ENCODE measurements at places on chromosomes 13 and 19.

- no peak for DNase-seq
Observed at GRCh38 chr19:10736916-10737551, 19.2 kb downstream of the DNM2 start.

DNA sequence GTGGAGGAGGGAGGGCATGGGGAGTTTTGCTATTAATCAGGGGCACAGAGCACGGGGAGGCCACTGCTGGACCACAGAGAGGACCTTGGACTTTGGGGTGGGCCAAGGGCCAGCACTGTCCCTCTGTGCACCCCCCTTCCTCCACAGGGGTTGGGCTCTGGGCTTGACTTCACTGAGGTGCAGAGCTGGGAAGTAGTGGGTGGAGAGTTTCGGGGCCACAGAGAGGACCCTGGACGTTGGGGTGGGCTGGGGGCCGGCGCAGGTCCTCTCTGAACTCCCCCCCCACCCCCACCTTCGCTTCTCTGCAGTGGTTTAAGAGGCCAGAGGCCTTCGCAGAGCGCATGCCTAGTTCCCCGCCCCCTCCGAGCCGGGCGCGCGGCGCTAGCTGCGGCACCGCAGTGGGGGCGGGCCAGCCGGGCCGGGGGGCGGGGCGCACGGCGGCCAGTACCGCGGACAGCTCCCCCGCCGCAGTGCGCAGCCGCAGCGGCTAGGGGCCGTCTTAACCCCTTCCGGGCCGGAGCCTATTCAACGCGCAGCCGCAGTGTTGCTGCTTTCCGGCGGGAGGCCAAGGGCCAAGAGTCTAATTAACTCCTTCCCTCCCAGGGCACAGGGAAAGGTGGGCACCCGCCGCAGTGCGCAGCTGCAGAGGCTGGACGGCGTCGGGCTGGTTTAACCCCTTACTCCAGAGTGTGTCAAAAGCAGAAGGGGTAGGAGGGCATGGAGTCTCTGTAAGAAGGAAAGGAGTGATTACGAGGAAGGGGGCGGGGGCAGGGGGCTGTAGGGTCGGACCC is 3.7 kb downstream of the KCNC3 start:
- DNase-seq: peak; percentile 70

GRCh38 chr19:18846862-18847548 is 15.2 kb downstream of the UPF1 start:
- peak; percentile 67 for DNase-seq

DNA sequence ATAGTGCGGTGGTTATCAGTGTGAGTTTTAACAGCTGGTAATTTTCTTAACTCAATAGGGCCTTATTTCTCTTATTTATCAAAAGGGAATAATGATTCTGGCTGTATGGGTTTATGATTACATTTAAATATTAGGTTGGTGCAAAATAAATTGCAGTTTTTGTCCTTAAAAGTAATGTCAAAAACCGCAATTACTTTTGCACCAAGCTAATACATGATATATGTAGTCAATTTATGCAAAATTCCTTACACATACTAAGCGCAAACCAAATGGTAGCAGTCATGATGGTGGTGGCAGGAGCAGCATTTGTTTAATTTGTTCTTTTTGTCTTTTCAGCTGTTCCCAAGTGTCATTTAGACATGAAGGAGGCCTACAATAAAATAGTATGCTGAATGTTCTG is 1777.1 kb downstream of the OLFM4 start:
- no peak for DNase-seq

- DNase-seq: no peak
Observed at GRCh38 chr13:84845907-84846619, 953.2 kb downstream of the SLITRK6 start.

DNA sequence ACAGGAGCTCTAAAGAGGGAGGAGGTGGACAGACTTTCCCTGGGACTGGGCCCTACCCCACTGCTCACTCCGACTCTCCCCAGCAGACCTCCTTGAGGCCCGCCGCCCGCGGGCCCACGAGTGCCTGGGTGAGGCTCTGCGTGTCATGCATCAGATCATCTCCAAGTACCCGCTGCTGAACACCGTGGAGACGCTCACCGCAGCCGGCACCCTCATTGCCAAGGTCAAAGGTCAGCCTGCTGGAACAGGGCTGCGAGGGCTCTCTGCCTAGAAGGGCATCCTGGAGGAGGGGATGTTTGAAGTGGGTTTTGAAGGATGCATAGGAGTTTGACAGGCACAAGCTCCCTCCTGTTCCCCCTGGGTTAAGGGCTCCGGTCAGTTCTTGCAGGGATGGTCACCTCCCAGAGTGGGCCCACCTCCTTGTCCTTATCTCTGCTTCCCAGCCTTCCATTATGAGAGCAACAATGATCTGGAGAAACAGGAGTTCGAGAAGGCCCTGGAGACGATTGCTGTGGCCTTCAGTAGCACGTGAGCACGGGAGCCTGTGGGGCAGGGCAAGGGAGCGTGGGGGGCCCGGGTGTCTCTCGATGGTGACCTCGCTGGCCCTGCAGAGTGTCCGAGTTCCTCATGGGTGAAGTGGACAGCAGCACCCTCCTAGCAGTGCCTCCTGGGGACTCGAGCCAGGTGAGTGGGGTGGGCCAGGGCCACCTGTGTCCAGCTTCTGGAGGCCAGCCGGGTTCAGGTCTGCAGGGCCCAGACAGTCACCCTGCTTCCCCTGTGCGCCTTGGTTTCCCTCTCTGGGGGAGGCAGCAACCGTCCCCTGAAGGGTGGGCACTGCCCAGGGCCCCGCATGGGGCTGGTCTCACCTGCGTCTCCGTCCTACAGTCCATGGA is 6.3 kb downstream of the ARHGAP45 start:
- no peak for DNase-seq

DNA sequence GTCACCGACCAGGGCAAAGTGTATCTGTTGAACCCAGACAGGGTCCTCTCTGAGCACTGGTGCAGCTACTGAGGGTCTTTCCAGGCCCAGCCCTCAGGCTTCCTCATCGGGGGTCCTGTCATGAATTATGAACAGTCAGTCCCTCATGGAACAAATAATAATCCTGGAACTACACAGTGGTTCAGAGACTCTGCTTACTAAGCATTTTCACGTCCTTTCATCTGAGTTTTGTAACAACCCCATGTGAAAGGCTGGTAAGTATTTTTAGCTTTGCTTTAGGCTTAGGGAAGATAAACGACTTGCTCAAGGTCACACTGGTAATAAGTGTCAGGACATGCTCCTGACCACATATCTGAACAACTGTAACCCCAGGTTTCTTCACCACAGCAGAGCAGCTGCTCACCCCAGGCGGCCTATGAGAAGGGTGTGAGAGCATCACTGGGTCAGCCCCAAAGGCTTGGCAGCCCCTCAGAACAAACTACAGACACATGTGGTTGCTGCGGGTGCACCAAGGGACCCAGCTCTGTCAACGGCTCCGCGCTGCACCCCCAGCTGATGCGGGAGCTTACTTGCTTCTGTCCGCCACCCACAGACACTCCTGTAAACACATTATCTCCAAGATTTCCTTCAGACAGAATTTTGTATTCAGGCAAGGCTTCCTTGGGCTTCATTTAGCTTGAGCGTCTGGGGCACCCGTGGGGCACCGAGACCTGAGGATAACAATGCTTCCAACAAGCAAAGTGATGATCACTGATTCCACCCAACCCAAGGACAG is 19.4 kb upstream of the GSX1 start:
- DNase-seq: no peak

DNA sequence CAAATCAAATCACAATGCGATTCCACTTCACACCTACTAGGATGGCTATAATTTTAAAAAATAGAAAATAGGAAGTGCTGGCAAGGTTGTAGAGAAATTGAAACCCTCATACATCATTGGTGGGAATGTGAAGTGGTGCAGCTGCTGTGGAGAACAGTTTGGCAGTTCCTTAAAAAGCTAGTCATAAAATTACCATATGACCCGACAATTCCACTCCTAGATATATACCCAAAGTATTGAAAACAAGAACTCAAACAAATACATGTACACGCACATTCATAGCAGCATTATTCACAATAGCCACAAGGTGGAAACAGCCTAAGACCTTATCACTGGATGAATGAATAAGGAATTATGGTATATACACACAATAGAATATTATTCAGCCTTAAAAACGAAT is 12.0 kb downstream of the HMGB1 start:
- no peak for DNase-seq

DNA sequence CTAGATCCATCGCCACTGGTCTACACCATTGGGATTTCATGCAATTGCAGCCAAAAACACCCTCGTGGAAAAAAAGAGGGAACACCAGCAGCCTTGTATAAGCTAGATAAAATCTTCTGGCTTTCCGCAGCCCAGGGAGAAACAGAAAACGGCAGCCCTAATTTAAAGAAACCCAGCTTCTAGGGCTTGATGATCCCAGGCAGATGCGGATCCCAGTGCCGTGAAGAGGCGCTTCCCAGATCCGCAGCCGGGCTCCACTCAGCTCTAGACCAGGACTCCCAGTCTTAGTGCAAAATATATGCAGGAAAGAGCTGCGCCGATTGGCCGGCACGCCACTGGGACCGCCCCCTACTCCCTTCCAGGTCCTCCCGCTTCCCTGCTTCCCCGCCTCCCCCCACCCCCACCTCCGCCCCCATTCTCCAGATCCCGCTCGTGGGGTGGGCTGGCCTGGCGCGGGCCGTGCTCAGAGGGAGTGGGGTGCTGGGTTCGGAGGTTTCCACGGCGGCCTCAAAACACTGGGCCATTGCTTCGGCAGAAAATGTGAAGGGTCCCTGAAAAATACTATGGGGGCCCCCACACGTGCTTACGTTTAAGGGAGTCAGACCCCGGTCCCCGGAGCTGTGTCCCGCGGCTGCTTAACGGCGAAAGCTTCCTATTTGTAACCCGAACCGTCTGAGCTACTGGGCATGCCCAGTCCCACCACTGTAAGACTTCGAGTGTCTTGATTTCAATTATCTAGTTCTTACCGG is 63.1 kb downstream of the SERP2 start:
- peak; percentile 41 for DNase-seq

GRCh38 chr19:17091758-17092333 is 16.3 kb downstream of the MYO9B start:
- DNase-seq: peak; percentile 70

GRCh38 chr19:43498233-43498842 is 6.2 kb downstream of the PHLDB3 start:
- DNase-seq: no peak

GRCh38 chr19:18594096-18594823 is 5.7 kb downstream of the REX1BD start:
- DNase-seq: peak; percentile 74

GRCh38 chr19:50836543-50837195 is 3.3 kb upstream of the KLK15 start:
- DNase-seq: no peak

- no peak for DNase-seq
Observed at GRCh38 chr13:43963726-43964125, 84.0 kb downstream of the LACC1 start.

DNA sequence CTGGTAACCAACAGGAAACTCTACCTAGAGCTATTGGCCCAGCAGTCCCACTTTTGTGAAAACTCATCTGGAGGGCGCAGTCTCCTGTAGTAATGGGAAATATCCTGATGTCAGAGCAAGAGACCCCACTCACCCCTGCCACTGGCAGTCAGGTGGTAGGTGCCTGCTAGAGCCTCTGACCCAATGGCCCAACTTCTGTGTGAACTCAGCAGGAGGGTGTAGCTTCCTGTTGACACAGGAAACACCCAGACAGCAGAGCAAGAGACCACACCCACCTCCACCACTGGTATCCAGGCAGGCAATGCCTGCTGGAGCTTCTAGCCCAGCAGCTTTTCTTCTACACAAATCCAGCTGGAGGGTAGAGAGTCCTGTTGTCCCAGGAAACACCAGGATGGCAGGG is 1176.8 kb upstream of the PRR20A start:
- no peak for DNase-seq

DNA sequence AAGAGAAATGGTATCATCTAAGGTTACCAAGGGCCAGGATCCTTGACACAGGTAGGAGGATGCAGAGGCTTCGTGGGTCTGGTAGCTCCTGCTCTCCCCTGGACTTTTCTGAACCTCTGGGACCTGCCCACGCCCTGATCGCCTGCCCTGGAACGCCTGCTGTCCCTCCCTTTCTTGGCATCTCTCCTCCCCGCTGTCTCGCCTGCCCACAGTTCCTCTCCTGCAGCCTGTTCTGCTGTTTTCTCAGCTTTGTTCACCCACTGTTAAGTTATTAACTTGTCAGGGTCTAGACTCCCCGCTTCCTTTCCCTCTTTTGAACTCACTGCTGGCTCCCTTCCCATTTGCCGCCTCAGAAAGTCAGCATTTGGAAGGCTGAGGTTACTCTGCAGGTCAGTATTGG is 19.8 kb downstream of the SERP2 start:
- DNase-seq: no peak

- no peak for DNase-seq
Observed at GRCh38 chr13:113992276-113993005, 18.6 kb upstream of the C13orf46 start.

- peak; percentile 86 for DNase-seq
Observed at GRCh38 chr19:52336117-52336790, at the start of gene ZNF610. Gene ZNF610 (plus strand): TSS chr19:52336243. CDS start chr19:52349173, 12,930 bp downstream.

DNA sequence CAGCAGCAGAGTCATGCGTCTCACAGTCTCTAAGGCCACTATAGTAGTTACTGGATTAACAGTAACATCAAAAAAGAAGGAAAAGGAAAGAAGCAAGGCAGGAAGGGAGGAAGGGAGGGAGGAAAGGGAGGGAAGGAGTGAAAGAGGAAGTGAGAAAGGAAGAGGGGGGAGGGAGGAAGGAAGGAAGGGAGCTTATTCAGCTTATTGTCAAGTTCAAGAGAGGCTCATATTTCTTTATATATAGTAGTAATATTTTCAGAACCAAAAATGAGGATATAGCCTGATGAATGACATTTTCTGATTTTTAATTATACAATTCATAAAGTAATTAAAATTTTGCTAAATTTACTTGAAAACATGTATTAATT is 17.7 kb upstream of the RUBCNL start:
- DNase-seq: no peak

GRCh38 chr19:58492265-58492664 is 16.1 kb downstream of the ZNF446 start:
- DNase-seq: no peak

- DNase-seq: no peak
Observed at GRCh38 chr13:110102053-110102452, 204.9 kb downstream of the COL4A1 start.

DNA sequence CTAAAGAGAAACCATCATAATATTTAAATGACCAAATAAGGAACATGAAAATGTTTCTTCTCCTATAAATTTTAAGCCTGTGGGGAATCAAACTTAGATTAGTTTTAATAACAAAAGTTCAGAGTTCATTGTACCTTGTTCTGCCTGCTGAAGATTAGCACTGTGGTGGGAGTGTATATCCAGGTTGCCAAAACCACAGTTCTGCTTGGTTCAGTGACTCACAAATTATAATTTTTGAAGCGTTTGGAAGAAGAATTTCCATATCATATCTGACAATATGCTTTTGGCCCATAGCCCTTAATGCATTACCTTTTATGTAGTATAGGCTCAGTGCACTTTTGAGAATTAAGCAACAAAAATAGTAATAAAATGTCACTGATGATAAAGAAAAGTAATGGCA is 545.2 kb downstream of the GPC6 start:
- DNase-seq: no peak

- no peak for DNase-seq
Observed at GRCh38 chr13:45705918-45706317, 3.8 kb downstream of the CBY2 start.

DNA sequence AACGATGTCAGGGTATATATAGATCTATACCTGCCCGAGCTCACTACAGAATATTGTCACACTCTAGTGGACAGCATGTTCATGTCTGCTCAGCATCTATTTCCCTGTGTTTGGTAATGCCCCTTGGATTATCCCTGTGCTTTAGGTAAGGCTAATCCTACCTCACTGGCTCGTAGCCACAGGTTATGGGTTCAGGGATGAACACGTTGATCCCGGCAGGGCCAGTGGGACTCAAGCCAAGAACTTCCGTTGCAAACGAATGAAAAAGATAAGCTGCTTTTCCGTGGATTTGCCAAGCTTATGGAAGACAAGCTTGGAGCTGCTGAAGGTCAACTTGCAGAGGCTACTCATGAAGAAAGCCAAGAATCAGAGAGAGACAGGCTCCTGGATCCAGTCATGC is 400.0 kb upstream of the TSHZ3 start:
- DNase-seq: no peak
